ENCODE measurements at places on chromosomes 2 and 18.
A peak's percentile ranks its signal among the peaks of the same experiment; 100 is the strongest.

GRCh38 chr2:227436436-227437174 is 35.4 kb upstream of the AGFG1 start:
- no peak for DNase-seq

DNA sequence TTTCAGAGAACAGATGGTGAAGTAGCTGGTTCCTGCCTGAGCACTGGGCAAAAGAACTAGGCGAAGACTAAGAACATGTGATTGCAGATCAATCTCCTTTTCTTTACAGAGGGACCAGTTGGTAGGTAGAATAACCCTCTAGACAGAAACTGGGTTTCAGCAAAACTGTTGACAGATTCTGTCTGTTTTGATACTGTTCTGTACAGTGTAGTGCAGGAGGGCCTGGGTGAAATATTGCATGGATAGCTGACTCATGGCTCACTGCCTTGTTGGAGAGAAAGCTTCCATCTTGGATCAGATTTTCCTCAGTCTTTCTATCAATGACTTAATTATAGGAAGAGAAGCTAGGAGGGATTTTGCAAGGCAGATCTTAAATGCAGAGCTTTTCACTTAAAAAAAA is 95.8 kb downstream of the ZNF532 start:
- no peak for DNase-seq

DNA sequence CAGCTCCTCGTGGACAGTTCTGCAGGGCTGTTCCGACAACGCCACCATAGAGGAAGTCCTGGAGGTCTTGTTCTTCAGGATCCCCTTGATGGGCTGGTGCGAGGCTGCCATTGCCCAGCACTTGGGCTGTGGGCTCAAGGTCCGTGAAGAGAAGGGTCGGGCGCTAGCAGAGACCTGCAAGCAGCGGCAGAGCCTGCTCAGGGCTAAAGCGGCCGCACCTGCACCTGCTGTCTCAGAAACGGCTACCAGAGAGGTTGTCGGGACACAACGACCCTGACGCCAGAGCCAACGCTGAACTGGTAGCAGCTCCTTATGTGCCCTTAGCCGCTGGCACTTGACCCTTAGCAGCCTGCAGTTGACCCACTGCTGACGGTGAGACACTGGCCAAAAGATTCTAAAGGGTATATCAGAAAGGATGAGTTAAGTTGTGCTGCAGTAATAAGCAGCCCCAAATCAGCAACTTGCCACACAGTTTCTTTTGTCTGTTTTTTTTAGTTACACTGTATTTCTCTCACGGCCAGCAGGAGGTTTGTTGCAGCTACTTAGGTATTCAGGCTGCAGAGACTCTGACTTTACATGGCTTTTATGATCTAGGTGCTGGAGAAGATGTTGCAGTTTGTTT is 55.5 kb upstream of the ST6GAL2 start:
- DNase-seq = no peak

DNA sequence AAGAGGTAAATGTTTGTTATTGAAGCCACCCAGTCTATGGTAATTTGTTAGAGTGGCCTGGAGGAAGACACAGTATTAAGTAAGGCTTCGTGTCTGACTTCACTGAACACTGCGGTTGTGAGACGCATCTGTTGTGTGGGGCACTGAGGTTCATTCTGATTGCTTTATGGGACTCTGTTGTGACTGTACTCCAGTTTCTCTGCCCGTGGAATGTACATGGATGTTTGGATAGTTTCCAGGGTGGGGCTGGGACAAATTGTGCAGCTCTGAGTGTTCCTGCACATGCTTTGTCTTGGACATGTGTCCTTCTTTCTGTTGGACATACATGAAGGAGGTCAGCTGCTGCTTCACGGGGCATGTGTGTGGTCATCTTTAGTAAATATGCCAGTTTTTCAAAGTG is 58.6 kb downstream of the ODC1 start:
- DNase-seq = no peak

DNA sequence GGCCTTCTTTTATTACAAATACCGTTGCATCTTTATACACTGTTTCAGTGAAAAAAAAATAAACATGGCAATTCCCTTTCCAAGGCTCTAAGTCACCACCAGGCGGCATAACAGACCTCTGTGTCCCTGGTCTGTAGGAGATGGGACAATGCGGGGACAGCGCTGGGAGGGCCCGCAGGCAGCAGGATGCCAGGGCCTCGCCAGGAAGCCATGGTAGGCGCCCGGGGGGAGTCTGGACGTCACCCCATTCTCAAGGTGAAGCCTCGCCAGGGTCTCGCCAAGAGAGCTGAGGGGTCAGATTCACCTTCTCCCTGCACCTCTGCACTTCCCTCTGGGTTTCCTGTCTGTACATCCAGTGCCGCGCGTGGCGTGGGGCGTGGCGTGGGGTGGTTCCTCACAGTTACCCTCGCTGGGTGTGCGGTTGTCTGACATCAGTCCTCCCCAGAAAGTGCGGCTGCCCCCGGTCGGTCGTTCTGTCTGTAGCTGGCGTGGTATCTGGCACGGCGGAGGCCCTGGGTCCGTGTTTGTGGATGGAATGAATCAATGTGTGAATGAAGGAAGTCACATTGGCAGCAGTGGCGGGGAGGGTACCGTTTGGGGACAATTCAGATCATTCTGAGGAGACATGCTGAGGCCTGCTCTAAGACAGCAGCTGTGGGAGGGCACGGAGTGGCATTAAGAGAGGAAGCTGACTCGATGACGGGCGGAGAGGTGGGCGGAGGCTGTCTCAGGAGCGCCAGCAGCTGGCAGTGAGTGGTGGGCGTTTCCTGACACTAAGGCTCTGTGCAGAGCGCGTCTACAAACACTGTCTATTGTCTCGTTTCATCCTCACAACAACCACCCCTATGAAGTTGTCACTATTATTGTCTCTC is 46.0 kb downstream of the LRRFIP1 start:
- peak; percentile 78 for DNase-seq

GRCh38 chr2:1818404-1818803 is 74.1 kb upstream of the PXDN start:
- DNase-seq = no peak

DNA sequence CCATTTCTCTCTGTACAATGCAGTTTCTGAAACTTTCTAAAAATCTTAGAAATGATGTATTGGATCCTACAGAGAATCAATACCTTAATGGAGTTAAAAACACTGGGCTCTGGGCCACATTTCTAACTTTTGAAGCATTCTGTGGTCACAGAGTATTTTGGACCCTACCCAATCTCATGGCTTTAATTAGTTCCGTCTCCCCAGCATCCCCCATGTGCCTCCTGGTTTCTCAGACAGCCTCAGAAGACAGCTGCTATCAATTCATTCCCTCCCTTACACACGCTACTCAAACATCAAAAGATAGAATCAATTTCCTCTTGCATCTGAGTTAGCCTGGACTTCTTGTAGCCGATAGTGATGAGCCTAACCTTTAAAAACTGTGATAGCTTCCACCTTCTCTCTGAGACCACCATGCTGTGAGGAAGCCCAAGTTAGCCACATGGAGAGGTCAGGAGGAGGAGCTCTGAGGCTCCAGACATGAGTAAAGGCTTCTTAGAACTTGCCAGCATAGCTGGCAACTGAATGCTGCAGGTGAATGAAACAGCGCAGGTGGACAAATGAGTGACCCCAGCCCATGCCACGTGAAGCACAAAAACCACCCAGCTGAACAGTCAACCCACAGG is 10.4 kb downstream of the ADCY3 start:
- DNase-seq = no peak
